ENCODE measurements at places on chromosomes 7 and 10.

- no peak for DNase-seq
Observed at GRCh38 chr7:28389504-28390395, 22.6 kb upstream of the CREB5 start.

DNA sequence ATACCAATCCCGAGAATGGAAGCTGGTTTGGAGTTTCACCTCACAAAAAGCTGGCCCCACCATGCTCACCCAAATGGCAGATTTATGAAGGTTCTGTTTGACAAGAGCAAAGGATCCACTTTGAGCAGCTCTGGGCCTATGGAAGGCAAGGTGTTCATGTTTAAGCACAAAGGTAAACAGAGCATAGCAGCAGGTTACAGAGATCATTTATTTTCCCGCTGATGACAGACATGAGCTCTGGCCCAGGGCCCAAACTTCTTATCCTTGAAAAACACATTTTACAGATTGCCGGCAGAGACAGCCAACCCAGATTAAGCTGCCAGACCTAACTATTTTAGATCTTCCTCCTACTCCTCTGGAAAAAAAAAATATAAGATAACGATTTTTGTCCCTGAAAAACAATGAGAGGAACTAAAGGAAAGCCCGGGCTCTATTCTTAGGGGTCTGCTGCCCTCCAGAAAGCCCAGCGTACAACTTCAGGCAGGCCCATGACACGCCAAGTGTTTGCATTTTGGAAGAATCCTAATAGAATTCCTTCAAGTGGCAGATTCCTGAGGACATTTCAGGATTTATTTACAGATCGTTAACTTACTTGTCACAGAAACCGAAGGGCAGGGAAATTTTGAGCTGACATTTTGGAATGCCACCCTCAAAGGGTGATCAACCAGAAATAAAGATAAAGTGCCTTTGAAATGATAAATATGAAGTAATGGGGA is 40.0 kb downstream of the SYPL1 start:
- DNase-seq, result no peak

DNA sequence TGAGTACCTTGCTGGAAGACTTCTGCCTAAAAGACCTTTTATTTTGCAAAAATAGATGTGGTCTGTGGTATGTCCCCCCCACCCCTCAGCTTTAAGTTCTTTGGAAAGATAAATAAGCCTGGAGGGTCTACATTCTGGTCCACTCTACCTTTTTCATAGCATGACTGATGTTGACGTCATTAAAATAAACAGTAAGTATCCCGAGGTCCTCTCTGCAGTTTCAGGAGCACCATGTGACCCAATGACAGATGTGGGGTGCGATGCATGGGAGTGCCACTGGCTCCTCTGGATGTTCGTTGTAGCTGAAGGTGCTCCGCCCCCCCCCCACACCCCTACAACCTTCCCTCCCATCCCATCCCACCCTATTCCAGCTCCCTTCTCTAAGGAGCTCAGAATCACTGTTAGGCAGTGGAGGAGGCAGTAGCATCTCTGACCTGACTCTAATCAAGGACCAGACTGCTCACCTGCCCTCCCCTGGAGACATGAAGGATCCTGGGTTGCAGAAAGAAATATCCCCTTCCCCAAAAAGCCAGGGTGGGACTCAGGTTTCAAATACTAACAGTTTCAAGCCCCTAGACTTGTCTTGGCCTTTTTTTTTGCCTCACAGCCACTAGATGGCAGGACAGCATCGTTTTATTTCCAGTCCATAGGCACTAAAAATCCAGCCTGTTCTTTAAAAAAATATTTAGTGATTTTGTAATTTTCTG is 25.1 kb downstream of the CASP7 start:
- DNase-seq, result no peak

GRCh38 chr10:24854256-24854655 is 98.2 kb downstream of the PRTFDC1 start:
- DNase-seq, result no peak

GRCh38 chr10:70114902-70115301 is 17.7 kb downstream of the AIFM2 start:
- DNase-seq, result no peak

DNA sequence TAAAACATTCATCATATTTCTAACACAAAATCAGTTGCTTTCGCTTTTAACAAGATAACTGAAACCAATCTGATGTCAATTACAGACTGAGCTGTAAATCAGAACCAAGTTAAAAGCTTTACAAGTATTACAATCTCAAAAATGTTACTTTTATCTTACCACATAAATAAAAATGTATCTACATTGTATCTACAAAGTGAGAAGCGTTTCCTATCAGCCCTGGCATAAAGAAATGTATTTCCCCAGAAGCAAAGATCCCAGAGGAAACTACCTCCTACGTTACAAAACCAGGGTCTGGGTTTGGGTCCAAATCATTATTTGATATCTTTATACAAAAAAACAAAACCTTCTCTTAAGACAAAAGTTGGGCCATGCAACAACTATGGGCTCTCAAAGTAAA is 2.6 kb downstream of the SMURF1 start:
- no peak for DNase-seq

DNA sequence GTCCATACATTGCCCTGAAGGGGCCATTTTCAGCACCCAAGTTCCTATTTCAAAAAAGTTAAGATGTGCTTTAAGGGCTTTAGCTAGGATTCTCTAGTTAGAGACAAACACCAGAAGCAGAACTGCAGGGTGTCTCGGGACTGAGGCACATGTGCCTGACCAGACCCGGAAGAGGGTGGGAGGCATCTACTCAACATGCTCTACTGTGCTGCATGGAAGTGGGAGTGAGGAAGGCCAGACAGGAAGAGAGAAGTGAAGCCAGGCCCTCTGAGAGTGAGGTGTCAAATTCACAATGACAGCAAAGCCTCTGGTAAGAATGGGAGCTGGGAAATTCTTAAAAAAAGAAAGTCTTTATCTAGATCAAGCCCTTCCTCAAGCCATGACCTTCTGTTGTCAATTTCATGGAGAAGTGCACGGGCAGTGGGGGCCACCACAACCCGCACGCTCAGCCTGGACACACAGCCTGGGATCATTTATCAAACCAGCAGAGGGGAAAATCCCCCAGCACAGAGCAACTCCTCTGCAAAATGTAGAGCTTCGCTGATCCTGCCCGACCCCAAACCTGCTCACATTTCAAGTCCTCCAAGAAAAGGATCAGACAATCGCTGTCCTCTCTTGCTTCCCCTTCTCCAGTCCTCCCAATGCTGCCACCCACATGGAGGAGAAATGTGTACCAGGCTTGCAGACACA is 38.7 kb downstream of the PLXNA4 start:
- DNase-seq, result no peak

GRCh38 chr10:43759216-43759615 is 110.5 kb upstream of the ZNF32 start:
- no peak for DNase-seq

- DNase-seq, result no peak
Observed at GRCh38 chr7:131254211-131254610, 73.5 kb upstream of the MKLN1 start.

DNA sequence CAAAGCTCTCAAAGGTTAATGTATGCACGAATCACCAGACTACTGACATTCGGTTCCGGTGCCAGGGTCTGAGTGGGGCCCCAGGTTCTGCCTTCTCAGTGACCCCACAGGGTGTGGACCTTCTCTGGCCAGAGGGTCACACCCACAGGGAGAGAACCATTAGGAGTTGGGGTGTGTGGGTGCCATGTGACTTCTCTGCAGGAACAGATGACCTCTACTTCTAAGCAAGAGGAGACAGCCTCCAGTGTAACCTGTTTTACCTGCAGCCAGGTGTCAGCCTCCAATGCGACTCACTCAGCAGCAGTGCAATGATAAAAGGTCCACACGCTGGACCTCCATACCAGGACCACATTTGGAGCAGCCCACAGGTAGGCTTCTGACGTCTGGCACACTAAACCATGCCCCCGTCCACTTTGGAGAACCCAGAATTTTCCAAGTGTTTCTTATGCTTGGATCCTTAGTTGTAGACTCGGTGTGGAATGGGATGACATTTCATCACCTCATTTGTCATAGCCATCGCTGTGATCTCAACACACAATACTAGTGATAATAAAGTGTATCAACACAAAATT is 16.2 kb upstream of the INSIG1 start:
- DNase-seq, result no peak

DNA sequence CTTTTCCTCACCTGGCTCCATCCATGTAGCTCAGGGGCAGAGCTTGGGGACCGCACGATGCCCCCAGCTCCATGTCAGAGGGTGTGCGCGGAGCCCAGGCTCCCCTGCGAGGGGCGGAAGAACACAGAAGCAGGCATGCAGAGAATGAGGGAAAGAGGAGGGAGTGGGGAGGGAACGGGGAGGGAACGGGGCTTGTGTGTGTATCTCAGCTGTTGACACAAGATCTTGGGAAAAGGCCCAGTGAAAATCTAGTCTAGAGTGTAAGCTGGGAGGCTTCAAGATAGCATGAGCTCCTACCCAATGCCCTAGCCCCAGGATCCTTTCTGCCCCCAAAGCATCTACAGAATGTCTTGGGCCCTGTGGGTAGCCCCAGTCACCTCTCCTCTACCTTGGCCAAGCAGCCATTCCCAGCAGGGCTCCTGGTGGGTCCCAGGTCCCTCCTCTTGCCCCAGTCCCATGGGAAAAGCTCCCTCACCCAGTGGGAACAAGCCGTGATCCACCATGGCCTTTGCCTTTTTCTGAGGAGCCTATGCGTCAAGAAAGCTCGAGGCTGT is 25.1 kb upstream of the NDST2 start:
- no peak for DNase-seq

DNA sequence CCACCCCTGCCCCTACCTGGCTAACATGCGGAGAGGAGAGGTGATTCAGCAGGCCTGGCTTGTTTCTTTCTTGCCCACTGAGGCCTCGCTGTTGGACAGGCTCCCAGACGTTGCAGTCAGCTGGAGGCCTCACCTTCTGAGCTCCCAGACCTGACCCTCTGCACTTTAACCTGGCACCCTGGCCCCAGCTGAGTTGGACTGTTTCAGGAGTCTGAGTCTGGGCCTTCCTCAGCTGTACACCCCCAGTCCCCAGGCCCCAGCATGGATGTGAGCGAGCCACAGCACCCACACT is 35.0 kb downstream of the UNC5B start:
- no peak for DNase-seq

GRCh38 chr7:6160191-6160623 is 112.2 kb downstream of the CYTH3 start:
- no peak for DNase-seq

DNA sequence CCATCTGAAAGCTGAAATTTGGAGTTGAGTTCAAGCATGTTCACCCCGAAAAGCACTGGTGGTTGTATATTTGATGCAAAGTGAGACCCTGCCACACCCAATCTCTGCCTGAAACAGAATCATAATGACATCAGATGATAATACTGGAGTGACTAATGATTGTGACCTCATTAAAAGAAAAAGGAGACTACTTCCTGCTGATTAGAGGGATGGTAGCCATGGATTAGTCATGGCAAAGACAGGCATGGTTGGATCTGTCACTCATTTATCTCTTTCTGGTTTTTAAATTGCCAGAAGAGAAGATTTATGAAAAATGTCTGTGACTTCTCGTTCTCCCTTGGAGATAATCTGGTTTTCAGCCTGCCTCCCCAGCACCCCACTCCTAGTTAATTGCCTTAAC is 101.2 kb downstream of the BAMBI start:
- DNase-seq, result no peak

DNA sequence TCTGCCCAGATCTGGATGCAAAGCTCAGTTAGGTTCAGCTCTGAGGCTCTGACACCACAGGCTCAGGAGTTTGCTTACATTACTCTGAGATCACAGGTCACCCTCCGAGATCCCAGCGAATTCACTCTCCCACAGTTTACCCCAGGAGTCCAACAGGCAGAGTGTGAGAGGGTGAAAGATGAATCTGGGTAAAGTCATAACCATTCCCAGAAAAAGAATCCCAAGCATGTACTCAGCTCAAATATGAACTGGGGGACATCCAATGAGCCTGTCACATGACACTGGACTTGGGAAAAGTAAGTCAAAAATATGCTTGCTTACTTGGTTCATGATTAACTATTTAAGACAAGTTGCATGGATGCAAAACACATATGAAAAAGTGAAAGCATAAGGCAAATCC is 110.3 kb upstream of the ARID5B start:
- no peak for DNase-seq

GRCh38 chr7:118759921-118760320 is 535.4 kb downstream of the ANKRD7 start:
- no peak for DNase-seq

- no peak for DNase-seq
Observed at GRCh38 chr10:90447831-90448230, 410.0 kb downstream of the HTR7 start.

DNA sequence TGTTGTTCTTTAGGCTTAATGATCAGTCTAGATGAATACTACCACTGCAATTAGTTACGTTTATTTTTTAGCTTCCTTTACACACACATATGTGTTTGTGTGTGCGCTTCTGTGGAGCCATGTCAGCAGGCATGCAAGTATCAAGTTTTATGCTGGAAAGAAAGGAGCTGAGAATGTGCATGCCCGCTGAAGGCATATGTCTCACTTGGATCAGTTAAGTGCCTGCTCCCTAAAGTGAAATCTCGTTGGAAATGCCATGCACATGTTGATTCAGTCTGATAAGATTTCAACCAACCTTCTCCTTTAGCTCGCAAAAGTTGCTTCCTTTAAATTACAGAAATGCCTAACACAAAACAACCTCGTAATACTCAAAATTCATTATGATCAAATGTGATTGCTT is 10.7 kb downstream of the NRP1 start:
- DNase-seq, result no peak

DNA sequence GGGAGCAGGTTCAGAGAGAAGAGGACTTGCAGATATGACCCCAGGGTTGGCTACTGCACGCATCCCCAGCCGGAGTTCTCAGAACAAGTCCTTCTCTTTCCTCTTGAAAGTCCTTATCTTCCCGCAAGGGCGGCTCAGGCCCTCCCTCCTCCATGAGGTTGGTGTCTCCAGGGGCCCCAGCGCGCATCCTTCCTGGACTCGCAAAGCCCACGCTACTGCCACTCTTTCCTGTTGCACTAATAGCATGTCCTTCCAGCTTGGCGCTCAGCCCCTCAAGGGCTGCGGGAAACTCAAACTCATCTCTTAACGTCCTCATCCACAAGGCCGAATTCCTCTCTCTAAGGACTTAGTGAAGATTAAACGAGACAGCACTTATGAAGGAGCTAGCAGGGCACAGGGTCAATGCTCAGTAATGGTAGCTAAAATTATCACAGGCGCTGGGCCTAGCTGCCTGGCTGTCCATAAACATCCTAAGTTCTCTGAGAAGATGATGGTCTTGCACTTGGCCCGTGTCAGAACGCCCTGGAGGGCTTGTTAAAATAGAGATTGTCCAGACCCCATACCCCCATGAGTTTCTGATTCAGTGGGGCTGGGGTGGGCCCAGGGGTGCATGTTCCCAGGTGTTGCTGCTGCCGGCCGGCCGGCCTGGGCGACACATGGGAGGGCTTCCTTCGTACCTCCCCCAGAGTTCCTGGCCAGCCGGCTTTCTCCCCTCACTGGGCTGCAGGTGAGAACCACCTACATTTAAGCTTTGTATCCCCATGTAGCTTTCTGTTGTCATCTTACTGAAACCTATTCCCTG is 261.4 kb downstream of the COBL start:
- DNase-seq, result no peak

GRCh38 chr10:126181626-126182025 is 206.7 kb downstream of the ADAM12 start:
- DNase-seq, result no peak

All from activated CD4-positive, CD25-positive, alpha-beta regulatory T cell (primary cell).